ENCODE measurements at places on chromosomes 3 and 15. TPM values are rescaled to one million over a fixed set of nuclear protein-coding genes. Genes with fewer than 3 reads are reported as not detected.

DNA sequence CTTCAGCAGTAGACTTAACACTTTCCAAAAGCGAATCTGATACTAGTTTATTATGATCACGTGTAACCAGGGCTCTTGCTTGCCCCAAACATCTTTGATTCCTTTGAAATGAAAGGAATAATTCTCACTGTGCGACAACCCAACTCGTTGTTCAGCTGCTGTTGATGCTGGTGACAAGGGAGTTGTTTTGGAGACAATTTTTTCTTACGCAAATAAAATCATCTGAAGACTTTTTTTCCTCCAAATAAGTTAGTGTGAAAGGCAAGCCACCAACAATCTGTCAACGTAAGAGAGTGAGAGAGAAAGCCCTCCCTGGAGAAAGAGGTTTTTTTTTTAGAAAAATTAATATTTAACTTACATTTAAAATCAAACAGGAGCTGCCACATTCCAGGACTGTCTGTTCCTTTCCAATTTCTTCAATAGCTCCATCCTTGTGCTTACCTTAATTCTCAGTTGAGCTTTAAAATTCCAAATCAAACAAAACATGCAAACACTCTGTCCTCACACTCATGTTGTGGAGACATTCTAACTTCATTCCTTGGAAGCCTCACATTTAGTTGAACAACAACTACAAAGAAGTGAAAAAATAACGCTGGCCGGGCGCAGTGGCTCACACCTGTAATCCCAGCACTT, 4.9 kb upstream of the P3H2 start:
- no peak for DNase-seq

- DNase-seq: no peak
Observed at GRCh38 chr3:73786321-73786807, 161.6 kb upstream of the PDZRN3 start.

DNA sequence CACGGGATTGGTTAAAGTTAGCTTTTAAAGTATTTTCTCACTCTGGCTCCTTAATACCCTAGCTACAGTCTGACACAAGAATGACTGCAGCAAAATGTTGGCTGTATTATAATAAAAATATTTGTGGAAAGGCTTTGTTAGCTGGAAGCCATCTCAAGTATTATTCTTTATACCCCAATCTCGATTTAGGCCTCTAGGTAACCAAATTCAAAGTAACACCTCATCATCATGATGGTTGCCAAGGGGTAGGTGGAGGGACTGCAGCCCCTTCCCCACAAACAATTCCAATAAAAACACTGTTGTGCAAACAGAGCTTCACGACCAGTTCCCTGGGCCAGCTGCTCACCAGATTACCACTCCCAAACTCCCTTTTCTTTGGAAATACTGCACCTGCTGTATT, 759 bp upstream of the GMPS start:
- DNase-seq: no peak

DNA sequence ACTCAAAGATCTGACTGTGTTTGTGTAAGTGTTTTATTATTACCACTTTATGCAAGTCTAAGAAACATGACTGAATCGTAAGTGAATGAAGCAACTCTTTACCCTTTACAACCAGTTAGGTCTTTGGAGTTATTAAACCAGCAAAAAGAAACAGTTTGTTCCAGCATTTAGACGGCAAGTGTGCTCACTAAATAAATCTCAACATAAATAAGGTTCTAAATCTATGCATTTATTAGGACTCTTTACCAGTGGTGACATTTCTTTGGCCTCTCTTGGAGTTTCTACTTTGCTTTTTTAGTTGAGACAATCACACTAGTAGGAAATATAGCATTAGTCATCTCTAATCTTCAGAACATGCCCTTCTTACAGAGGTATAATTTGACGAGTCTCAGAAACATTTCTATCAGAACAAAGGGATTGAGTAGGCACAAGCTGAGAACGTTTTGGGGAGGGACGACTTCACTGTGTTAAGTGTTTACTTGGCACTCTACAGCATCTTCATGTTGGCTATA, 739.9 kb upstream of the NR2F2 start:
- DNase-seq: no peak

DNA sequence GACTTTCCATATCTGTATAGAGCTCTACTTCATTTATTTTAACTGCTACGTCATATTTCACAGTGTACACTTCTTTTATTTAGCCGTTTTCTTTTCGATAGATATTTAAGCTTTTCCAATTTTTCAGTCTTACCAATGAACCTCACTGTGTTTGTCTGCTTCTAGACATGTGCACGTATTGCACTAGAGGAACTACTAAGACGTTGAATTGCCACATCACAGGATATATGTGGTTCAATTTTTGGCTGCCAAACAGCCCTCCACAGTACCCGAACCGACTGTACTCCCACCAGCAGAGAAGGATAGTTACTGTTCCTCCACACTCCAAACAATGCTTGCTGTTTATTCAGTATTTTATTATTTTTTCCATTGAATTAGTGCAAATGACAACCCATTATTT, 2.0 kb downstream of the NR1I2 start:
- DNase-seq: no peak

DNA sequence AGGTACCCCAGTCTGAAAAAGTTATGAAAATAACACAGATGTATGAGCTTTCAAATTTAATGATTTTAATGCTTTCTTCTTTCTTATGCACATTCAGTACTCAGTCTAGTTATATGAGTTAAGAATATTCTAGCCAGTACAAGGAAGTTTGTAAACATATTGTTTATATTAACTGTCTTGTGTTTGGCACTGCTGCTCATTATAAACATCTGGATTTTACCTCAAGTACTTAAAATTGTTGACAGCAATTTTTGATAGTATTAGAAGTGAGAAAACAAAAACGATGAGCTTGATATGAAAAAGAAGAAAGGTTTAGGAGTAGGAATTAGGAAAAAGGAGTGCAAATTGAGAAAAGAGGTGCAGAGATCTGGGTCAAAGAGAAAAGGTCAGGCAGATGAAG, 293.3 kb downstream of the C3orf38 start:
- no peak for DNase-seq

- DNase-seq: no peak
Observed at GRCh38 chr15:44813231-44813630, 76.9 kb downstream of the TRIM69 start.

- peak; percentile 46 for DNase-seq
Observed at GRCh38 chr15:47374222-47374621, 343.1 kb upstream of the SEMA6D start.

- DNase-seq: no peak
Observed at GRCh38 chr3:14869917-14870782, 51.4 kb downstream of the FGD5 start.

DNA sequence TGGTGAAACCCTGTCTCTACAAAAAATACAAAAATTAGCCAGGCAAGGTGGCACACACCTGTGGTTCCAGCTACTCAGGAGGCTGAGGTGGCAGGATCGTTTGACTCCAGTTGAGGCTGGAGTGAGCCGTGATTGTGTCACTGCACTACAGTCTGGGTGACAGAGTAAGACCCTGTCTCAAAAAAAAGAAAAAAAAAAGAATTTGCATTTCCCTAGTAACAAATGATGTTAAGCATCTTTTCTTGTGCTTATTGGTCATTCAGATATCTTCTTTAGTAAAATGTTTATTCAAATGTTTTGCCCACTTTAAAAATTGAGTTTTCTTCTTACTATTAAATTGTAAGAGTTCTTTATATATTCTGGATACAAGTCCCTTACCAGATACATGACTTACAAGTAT, 48.7 kb downstream of the NFKBIZ start:
- no peak for DNase-seq

DNA sequence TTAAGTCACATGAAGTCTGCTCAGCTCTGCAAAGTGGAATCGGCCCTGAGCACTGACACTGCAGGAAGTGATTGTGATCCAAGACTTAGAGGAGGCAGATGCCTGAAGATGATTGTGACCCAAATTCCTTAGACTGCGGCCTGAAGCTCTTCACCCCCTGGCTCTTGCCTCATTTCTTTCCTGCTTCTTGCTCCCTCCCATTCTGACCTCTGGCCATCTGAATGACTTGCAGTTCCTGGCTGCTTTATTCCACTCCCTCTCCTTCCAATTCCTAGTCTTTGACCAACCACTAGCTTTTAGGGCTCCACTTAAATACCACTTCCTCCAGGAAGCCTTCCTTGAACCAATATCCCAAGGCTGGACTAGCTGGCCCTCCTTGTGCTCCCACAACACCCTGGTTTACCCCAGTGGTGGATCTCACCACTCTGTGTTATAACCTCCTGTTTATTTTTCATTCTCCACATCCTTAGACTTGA, 9.9 kb upstream of the EPB42 start:
- DNase-seq: no peak

DNA sequence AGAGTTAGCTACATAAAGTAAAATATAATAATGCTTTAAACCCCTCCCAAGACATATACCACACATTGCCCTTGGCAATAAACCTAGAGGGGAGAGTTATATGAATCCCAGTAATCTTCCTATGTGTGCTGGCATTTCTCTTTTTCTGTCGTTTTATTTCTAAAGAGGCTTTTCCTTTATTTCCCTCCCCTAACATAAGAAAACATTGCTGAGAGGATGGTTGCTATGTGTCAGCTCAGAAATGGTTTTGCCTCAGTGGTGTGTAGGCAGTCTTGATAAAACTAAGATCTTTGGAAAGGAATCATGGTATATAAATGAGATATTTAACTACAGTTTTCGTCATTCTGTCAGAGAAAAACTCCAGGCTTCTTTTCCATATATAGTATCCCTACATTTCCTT, 30.0 kb downstream of the CCDC191 start:
- DNase-seq: no peak

GRCh38 chr3:62167566-62168262, 205.6 kb downstream of the FEZF2 start:
- DNase-seq: no peak

- no peak for DNase-seq
Observed at GRCh38 chr15:66723826-66724731, 22.0 kb downstream of the SMAD6 start.

DNA sequence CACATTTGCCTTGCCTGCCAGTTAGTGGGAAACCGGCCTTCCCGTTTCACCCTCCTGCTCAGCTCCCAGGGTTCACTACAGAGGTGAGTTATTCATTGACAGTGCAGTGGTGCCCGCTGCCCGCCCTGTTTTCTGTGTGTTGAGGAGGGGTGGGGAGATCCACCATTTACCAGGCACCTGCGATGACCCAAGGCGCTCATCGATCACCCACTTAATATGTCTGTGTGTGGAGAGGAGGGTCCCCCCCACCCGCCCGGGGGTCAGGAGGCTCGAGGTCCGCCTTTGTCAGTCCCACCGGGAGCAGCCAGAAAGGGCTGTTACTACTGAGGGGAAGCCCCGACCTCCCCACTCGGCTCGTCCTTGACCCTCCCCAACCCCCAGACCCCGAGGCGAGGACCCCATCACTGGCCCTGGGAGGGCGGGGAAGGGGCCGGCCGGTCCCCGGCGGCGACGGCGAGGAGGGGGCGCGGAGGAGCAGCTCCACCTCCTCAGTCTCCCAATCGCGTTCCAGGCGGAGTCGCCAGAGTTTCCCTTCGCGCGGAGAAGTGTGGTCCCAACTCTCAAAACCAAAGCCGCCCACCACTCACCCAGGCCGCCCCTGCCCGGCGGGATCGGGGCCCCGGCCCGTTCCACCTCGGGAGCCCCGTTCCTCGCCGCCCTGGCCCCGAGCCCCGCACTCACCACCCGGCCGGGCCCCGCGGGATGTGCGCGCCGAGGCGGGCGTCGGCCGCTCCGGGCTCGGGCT, 1.1 kb downstream of the PLXNB1 start:
- DNase-seq: peak; percentile 55

DNA sequence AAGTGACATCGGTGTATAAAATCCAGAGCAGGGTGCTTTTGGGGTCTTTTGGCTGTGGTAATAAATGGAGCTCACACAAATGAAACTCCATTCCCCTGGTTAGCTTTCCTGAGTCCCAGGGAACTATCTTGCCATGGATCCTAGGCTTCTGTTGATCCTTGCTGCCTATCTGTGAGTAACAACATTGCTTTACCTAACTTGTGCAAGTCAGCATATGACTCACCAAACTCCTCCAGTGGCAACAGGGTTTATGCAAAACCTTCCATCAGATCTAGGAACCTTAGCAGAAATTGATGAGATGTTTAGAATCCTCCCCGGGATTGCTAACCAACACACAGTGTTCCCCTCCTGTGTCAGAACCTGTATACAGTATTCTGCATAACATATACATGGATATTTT, 105.4 kb downstream of the SCAPER start:
- DNase-seq: no peak

The OR5K3 gene
- total RNA-seq: not detected

- DNase-seq: no peak
Observed at GRCh38 chr3:143676021-143676420, 172.2 kb downstream of the SLC9A9 start.

GRCh38 chr15:66101715-66102395, 151.7 kb downstream of the MEGF11 start:
- no peak for DNase-seq

Measured in H9 (cell line).